Stomach (tissue), 19 donors: ENCODE measurements at places on chromosomes 1 and 21. TPM values are rescaled to one million over a fixed set of nuclear protein-coding genes. Genes with fewer than 3 reads are reported as not detected.
A peak's percentile ranks its signal among the peaks of the same experiment; 100 is the strongest.

PRPF38B gene
- total RNA-seq, result 53.8 TPM

SMCP gene
- total RNA-seq, result not detected

CD1D gene
- total RNA-seq, result not detected

GNG4 gene
- not detected for total RNA-seq

FALEC gene
- total RNA-seq, result not detected

HTR1D gene
- not detected for total RNA-seq

CTSE gene
- total RNA-seq, result 70.6 TPM

SERPINC1 gene
- 0.18 TPM for total RNA-seq

PLXNA2 gene
- total RNA-seq, result 57.6 TPM

GRCh38 chr1:5374192-5374591 lies 618.0 kb downstream of the NPHP4 start:
- peak; percentile 10 for DNase-seq

GRCh38 chr1:39409055-39409816 lies 82.2 kb upstream of the BMP8A start:
- DNase-seq, result peak; percentile 43

- DNase-seq, result no peak
Observed at GRCh38 chr1:204854286-204854685, 16.4 kb upstream of the NFASC start.

- no peak for DNase-seq
Observed at GRCh38 chr1:89767618-89768017, 53.2 kb upstream of the LRRC8D start.

DNA sequence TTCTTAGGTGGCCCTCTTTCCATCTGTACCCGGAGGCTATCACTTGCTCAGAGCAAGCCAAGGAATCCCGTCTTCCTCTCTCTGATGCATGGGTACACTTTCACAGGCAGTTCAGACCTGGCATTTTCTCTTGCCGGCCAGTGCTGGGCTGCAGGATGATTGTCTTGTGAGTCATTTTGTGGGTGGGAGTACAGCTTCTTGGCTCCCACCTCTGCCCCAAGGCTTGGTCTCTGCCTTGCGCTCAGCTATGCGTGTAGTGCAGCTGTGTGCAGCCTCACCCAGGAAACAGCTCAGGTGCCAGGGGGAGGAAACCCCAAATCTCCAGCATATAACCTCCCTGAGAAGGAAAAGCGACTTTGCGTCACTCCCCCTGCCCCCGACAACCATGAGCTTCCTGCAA lies 3.9 kb upstream of the AJAP1 start:
- DNase-seq, result no peak

GRCh38 chr21:43634618-43635017 lies 24.7 kb downstream of the HSF2BP start:
- no peak for DNase-seq

DNA sequence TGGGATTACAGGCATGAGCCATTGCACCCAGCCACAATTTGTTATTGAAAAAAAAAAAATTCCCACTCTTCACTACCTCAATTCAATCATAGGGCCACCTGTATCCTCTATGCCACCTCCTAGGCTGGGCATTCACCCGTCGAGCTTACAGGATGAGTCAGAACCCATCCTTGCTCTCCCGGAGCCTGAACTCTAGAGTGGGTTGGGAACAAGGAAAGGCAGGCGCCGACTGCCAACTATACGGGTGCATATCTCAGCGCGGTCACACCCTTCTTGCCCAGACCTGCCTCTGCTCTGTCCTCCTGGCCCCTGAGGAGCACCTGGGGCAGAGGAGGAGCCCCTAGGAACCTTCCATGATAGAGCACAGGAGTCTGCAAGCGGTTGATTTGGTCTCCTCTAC lies 21.4 kb upstream of the LBR start:
- peak; percentile 58 for DNase-seq

GRCh38 chr1:48000883-48001282 lies 3.7 kb upstream of the TRABD2B start:
- DNase-seq, result no peak

DNA sequence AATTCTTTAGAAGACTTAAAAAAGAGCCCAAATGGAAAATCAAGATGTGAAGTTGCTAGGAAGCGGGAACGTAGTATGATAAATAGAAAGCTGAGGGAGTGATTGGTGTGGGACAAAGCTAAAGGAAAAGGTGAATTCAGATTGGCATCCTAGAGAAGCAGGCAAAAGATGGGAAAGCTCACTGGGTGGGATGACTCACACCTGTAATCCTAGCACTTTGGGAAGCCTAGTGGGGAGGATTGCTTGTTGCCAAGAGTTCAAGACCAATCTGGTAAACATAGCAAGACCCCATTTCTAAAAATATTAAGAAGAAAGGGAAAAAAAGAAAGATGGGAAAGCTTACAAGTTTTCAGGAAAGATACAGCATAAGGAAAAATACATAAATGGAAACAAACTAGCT lies 1.8 kb downstream of the MRPS21 start:
- DNase-seq, result no peak

- DNase-seq, result no peak
Observed at GRCh38 chr21:41767606-41768436, 969 bp upstream of the RIPK4 start.

DNA sequence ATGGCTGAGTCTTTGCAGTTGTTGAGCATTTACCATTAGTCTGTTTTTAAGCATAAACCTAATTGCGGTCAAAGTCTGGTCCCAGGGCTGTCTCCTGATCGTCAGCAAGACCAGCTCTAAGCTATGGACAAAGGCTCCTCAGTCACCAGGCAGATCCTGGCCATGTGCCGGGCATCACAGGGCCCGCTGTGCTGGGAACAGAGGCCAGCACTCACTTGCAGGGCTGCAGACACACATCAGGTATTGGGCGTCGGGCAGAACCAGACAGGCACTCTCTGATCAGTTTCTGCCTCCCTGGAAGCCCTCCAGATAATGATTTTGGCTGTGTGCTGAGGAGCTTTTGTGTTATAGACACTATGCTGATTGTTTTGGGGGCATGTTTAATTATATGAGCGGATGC lies 26.6 kb downstream of the TMEM51 start:
- DNase-seq, result peak; percentile 72

DNA sequence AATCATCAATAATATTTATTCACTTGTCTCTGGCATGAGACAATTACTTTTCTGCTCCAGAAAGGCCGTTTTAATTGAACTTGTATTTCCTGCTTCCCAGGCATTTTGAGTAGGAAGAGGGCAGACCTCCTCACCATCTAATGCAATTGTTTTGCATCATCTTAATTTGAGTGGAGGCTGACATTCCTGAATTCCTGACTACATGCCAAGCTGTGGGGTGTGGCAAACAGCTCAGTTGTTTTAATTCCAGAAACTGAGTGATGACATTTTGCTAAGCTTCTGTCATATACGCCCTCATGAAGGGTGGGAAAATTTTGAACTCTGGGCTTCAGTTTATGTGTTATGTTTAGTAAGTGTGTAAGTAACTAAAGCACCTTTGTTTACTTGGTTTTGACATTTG lies 125.4 kb upstream of the USP25 start:
- peak; percentile 21 for DNase-seq

- no peak for DNase-seq
Observed at GRCh38 chr1:24991697-24992096, 61.6 kb upstream of the RUNX3 start.

- no peak for DNase-seq
Observed at GRCh38 chr1:13664451-13664850, 35.5 kb upstream of the PRDM2 start.
